ENCODE measurements at places on chromosomes 1 and 21. TPM values are rescaled to one million over a fixed set of nuclear protein-coding genes. Genes with fewer than 3 reads are reported as not detected.

- no peaks in the 10 kb centered on the region for H3K27me3 ChIP-seq
- peaks cover 47% of the 10 kb centered on the region for H3K4me1 ChIP-seq
- no peak overlapping the region for H3K27ac ChIP-seq
- DNase-seq = no peak
- H3K36me3 ChIP-seq = no peaks in the 10 kb centered on the region
- no peak overlapping the region for H3K4me3 ChIP-seq
Observed at GRCh38 chr1:167429612-167430011, 88.7 kb downstream of the CD247 start.

- no peak for DNase-seq
- H3K36me3 ChIP-seq = no peaks in the 10 kb centered on the region
- H3K4me3 ChIP-seq = no peak overlapping the region
- no peaks in the 10 kb centered on the region for H3K27me3 ChIP-seq
- H3K27ac ChIP-seq = no peak overlapping the region
Observed at GRCh38 chr1:11357276-11357675, 84.3 kb downstream of the UBIAD1 start.

RHD gene
- not detected for total RNA-seq

GRCh38 chr1:206517784-206518183, 10.5 kb downstream of the RASSF5 start:
- H3K27ac ChIP-seq = no peak overlapping the region
- no peaks in the 10 kb centered on the region for H3K27me3 ChIP-seq
- no peak overlapping the region for H3K4me3 ChIP-seq
- no peaks in the 10 kb centered on the region for H3K36me3 ChIP-seq
- peaks cover 14% of the 10 kb centered on the region for H3K4me1 ChIP-seq

GRCh38 chr1:41775956-41776585, 142.7 kb downstream of the HIVEP3 start:
- H3K4me3 ChIP-seq = no peak overlapping the region
- no peak overlapping the region for H3K27ac ChIP-seq
- H3K4me1 ChIP-seq = peaks cover 6% of the 10 kb centered on the region
- H3K36me3 ChIP-seq = no peaks in the 10 kb centered on the region
- H3K27me3 ChIP-seq = no peaks in the 10 kb centered on the region
- DNase-seq = no peak

DNA sequence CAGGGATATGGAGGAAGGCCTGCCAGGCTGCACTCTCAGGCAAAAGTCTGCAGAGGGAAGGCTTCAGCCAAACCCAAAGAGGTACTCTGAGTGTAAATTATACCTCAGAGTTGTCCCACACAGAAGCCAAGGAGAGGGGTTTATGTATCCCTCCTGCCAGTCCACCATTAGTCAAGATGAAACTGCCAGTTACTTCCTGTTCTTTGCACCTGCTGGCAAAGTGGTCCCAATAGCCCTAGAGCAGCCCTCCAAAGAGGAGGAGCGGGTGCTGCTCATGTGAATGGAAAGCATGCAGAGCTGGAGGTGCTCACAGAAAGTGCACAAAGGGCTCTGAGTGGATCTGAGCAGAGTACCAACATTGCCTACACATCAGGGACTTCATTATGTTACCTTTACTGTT, 37.1 kb upstream of the MCOLN3 start:
- no peak overlapping the region for H3K4me3 ChIP-seq
- no peak overlapping the region for H3K27ac ChIP-seq
- no peaks in the 10 kb centered on the region for H3K4me1 ChIP-seq
- no peak for DNase-seq
- H3K36me3 ChIP-seq = no peaks in the 10 kb centered on the region

FCMR gene
- not detected for total RNA-seq

GJA8 gene
- not detected for total RNA-seq

- H3K27ac ChIP-seq = no peak overlapping the region
- no peak for DNase-seq
- no peak overlapping the region for H3K4me3 ChIP-seq
- no peaks in the 10 kb centered on the region for H3K27me3 ChIP-seq
- no peaks in the 10 kb centered on the region for H3K4me1 ChIP-seq
- H3K36me3 ChIP-seq = no peaks in the 10 kb centered on the region
Observed at GRCh38 chr1:94362466-94363058, 55.6 kb upstream of the ABCD3 start.

DNA sequence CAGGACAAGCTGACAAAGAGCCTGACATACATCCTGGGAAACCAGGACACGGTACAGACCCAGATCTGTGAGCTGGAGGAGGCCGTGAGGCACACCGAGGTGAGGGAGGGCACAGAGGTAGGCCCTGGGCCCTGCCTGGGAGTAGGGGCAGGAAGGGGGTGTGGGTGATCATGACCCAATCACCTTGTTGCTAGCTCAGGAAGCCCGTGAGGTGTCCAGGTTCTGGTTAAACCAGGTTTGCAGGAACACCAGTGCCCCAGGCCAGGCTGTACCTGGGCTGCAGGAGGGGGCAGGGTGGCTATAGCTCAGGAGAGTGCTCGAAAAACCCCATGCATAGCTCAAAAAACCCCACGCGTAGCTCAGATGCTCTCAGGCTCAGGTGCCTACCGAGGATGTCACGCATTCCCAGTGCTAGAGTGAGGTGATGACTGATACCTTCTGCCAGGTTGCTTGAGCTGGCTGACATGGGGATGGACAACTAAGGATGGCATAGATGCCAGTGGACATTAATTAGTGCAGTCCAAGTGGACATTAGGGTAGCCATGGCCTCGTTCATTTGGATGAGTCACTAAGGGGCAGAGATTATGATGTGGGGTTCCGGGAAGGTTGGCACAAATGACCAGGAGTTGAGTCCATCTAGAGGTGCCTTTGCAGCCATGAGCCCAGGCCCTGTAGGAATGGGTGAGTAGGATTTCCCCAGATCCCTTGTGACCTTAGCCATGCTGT, 3.7 kb downstream of the TRIM46 start:
- no peak overlapping the region for H3K27ac ChIP-seq
- H3K4me1 ChIP-seq = peaks cover 2% of the 10 kb centered on the region
- H3K4me3 ChIP-seq = no peak overlapping the region
- no peaks in the 10 kb centered on the region for H3K36me3 ChIP-seq
- DNase-seq = no peak

GRCh38 chr1:208219659-208220282, 24.4 kb downstream of the PLXNA2 start:
- peaks cover 6% of the 10 kb centered on the region for H3K4me1 ChIP-seq
- no peak overlapping the region for H3K4me3 ChIP-seq
- H3K36me3 ChIP-seq = no peaks in the 10 kb centered on the region
- H3K27ac ChIP-seq = no peak overlapping the region
- DNase-seq = no peak

DNA sequence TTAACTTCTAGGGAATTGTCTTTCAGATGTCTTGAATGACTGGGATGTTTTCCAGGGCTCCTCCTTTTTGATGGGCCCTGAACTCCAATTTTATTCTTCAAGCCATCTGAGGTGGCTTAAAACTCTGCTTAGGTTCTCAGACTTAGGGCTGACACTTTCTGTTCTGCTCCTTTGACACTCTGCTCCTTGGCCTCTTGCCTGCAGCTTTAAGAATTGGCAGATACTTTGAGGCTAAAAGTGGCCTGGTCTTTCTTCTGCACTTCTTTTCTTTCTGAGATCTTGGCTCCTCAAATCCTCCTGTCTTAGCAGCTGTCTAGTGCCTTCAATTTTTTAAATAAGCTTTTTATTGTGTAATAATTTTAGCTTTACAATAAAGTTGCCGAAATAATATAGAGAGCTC, 294.6 kb downstream of the RPS6KC1 start:
- DNase-seq = no peak
- H3K4me3 ChIP-seq = no peak overlapping the region
- no peaks in the 10 kb centered on the region for H3K27me3 ChIP-seq
- H3K4me1 ChIP-seq = no peaks in the 10 kb centered on the region

DNA sequence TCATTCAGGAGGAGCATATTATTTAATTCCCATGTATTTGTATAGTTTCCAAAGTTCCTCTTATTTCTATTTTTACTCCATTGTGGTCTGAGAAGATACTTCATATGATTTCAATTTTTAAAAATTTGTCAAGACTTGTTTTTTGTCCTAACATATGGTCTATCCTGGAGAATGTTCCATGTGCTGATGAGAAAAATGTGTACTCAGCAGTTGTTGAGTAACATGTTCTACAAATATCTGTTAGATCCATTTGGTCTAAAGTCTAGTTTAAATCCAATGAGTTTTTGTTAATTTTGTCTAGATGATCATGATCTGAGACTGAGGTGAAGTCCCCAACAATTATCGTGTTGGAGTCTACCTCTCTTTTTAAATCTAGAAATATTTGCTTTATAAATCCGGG, 14.5 kb downstream of the PSMG1 start:
- H3K4me3 ChIP-seq = no peak overlapping the region
- H3K36me3 ChIP-seq = no peaks in the 10 kb centered on the region
- H3K4me1 ChIP-seq = no peaks in the 10 kb centered on the region
- no peaks in the 10 kb centered on the region for H3K27me3 ChIP-seq

GRCh38 chr1:83802460-83803152, 196.3 kb downstream of the TTLL7 start:
- H3K4me1 ChIP-seq = peaks cover 37% of the 10 kb centered on the region
- H3K27me3 ChIP-seq = no peaks in the 10 kb centered on the region
- no peak for DNase-seq
- H3K4me3 ChIP-seq = no peak overlapping the region
- H3K36me3 ChIP-seq = no peaks in the 10 kb centered on the region
- no peak overlapping the region for H3K27ac ChIP-seq

DNA sequence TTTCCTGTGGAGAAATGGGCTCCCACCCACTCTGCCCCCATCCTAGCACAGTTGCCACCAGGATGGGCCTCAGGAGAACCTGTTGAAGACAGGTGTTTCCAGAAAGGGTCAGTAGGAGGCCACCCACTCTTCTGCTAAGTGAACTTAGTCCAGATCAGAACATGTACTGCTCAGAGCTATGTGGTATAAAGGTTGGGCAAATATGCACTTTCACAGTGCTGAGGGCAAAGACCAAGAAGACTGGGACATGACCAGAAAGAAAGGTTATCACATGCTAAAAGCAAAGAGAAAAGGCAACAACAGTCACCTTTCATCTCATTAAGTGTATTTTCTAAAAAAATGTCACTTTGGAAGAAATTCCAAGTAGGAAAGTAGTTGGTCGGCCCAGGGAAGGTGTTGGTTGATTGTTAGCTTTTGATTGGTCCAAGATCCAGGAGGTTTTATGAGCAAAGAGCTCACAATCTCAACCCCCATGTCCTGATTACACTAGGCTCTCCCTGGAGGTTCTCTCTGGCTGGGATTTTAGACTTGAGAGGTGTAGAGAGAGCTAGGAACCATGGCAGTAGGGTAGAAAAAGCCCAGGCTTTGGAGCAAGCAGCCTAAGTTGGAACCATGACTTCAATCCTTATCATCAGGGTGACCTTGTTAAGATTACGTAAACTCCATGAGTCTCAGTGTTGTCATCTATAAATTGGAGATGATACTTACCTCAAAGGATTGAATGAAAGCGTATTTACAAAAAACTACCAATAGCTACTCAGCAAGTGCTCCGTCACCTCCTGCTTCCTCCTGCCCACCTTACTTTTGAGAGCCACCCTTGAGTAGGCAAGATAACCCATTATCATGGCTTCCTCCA, 102.6 kb downstream of the GLUL start:
- H3K4me3 ChIP-seq = no peak overlapping the region
- no peak overlapping the region for H3K27ac ChIP-seq
- no peaks in the 10 kb centered on the region for H3K4me1 ChIP-seq
- DNase-seq = no peak

DNA sequence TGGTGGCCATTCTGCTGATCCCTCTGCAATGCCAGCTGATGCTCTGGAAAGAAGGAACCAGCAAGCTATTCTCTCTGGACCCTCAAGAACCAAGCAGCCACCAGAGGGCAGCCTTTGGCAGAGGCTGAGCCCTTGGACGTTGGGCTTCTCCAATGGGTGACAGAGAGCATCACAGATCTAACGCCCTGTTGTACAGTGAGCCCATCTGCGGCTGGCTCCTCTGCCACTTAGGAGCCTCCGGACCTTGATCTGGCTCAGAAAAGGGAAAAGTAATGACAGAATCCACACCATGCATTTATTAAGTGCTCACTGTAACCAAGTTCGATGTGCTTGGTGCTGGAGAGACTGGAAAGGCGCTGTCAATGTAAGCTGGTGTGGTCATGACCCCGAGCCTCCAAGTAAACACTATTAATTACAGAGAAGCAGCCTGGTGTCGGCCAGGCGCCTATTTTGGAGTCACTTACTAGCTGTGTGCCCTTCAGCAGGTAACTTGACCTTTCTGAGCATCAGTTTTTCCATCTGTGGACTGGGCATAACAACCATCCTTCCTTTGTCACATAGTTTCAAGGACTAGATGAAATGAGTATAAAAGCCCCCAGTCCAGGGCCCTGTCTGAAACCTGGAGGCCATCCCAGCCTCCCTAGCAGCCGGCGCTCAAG, 34.9 kb downstream of the ECE1 start:
- DNase-seq = peak; percentile 93
- H3K27me3 ChIP-seq = no peaks in the 10 kb centered on the region
- no peak overlapping the region for H3K4me3 ChIP-seq
- no peaks in the 10 kb centered on the region for H3K36me3 ChIP-seq
- H3K27ac ChIP-seq = no peak overlapping the region

PLEKHA6 gene
- 1.5 TPM for total RNA-seq

GRCh38 chr1:232486006-232486405, 143.9 kb downstream of the SIPA1L2 start:
- H3K27me3 ChIP-seq = no peaks in the 10 kb centered on the region
- H3K4me3 ChIP-seq = no peak overlapping the region
- H3K36me3 ChIP-seq = no peaks in the 10 kb centered on the region
- no peak overlapping the region for H3K27ac ChIP-seq
- no peaks in the 10 kb centered on the region for H3K4me1 ChIP-seq
- DNase-seq = no peak

DNA sequence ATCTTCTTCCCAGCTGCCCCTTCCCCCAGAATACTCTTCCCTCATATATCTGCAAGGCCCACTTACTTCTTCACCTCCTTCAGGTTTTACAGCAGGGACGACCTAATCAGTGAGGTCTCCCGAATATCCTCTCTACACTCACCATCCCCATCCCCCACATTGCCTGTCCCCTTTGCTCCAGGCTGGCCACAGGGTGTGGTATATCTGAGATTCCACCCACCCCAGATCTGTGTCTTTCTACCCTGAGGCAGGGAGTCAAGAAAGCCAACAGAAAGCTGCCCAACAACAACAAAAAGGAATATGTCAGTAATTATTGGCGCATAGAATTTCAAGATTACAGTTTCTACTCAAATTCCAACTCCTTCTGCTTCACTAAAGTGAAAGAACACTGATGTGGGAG, 30.0 kb upstream of the OPRD1 start:
- H3K4me1 ChIP-seq = no peaks in the 10 kb centered on the region
- H3K27me3 ChIP-seq = no peaks in the 10 kb centered on the region
- no peak for DNase-seq
- no peak overlapping the region for H3K4me3 ChIP-seq
- no peaks in the 10 kb centered on the region for H3K36me3 ChIP-seq

LYSMD1 gene
- total RNA-seq = 18.9 TPM

C2CD4D gene
- not detected for total RNA-seq
